ENCODE measurements at places on chromosomes 5 and 9.

- DNase-seq = no peak
Observed at GRCh38 chr9:121935739-121936138, 157.4 kb downstream of the TTLL11 start.

GRCh38 chr9:90958328-90958727 lies 156.7 kb downstream of the SYK start:
- no peak for DNase-seq

GRCh38 chr5:79824444-79824843 lies 134.8 kb downstream of the CMYA5 start:
- DNase-seq = no peak

GRCh38 chr9:129954868-129955550 lies 88.0 kb downstream of the FNBP1 start:
- peak; percentile 80 for DNase-seq

- DNase-seq = peak; percentile 75
Observed at GRCh38 chr9:77455312-77455927, 192.7 kb downstream of the GNA14 start.

DNA sequence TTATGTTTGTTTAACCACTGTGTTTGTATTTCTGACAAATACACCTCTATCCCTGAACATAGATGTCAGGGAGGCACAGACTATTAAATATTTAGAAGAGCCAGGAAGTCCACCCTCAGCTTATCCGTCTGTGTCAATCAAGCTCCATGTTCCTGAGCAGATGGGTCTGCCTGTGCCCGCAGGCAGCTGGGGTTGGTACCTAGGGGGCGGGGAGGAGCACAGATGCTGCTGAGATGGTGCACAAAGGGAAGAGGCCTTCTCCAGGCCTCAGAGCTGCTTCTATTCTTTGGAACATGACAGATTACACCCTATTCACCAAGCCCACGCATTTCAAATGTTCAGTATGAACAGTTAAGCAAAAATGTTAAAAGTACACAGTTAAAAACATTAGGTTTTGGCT lies 142.1 kb downstream of the EPB41L4A start:
- DNase-seq = no peak

- no peak for DNase-seq
Observed at GRCh38 chr5:23506329-23507236, 826 bp upstream of the PRDM9 start.

- DNase-seq = no peak
Observed at GRCh38 chr5:10593531-10594181, 29.8 kb downstream of the ANKRD33B start.

DNA sequence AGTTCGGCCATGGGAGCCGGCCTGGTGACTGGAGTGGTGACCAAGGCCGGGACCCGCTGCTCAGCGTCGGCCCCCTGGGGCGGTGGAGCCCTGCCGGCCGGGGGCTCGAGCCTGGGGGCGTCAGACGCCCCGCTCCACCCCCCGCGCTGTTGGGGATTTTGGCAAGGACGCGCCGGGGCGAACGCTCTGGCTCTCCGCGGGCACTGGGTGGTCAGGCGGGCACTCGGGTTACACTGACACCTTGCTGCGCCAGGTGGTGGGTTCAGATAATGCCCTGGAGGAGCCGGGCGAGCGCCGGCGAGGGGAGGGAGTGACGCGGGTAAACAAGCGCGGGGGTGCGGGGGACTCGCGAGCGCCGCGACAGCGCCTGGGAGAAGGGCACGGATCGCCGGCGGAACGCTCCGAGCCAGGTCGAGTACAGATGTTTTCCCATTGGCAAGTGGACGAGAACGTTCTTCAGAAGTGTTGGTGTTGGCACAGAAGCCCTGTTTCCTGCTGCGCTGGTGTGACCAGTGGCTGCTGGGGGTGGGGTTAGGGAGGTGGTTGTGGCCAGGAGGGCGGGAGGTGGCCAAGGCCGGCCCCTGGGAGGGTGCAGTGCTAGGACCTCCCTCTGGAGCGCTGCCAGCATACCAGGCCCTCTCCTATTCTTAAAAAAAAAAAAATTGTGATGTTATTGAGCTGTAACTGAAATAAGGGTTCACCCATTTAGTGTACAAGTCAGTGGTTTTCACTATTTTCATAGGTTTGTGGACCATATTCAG lies 773 bp downstream of the SQSTM1 start:
- peak; percentile 97 for DNase-seq

DNA sequence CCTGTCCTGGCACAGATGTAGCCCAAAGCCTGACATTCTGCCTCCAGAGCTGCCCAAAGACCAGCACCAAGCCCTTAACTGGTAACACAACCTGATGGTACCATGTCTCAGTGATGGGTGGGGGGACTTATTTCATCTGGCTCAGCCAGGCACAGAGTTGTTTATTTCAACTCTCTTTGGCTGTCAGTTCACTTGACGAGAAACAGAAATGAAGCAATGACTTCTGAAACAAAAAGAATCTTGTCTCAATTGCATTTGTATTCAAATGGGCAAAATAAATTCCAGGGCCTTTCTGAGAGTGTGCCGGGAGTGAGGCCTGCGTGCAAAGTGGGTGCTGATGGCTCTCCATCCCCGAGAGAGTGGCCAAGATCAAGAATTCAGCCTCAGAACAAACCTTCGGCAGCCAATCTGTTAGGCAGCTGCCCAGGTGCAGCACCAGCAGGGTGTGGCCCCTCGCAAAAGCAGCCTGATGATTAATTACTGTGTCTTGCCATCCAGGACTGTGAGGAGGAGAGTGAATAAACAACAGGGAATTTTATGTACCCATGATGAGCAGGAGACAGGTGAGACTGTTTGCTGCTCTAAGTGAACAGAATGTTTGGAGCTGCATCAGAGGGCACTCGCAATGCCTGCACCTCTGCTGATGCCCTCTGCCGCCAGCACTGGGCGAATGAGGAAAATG lies 238.0 kb downstream of the HSPA4 start:
- DNase-seq = no peak

DNA sequence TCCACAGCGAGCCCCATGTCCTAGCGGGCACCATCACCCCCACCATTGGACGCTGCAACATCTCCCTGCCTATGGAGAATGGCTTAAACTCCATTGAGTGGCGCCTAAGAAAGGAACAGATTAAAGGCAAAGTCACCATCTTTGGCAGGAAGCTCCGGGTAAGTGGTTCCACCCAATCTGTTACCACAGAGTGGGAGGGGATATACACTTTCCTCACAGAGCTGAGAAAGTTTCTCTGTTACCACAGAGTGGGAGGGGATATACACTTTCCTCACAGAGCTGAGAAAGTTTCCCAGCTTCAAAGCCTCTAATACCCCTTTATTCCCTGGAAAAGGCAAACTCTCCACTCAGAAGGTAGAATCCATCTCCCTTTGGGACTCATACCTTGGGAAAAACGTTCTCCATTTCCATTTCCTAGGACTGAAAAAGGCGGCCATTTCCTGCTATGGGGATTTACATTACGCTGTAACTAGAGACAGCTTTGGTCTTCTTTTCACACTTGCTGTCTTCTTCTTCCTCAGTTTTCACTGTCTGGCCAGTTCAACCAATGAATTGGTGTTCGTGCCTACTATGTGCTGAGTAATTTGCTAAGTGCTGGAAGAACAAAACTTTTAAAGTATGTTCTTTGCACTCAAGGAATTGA lies 63.4 kb upstream of the WWC1 start:
- no peak for DNase-seq

DNA sequence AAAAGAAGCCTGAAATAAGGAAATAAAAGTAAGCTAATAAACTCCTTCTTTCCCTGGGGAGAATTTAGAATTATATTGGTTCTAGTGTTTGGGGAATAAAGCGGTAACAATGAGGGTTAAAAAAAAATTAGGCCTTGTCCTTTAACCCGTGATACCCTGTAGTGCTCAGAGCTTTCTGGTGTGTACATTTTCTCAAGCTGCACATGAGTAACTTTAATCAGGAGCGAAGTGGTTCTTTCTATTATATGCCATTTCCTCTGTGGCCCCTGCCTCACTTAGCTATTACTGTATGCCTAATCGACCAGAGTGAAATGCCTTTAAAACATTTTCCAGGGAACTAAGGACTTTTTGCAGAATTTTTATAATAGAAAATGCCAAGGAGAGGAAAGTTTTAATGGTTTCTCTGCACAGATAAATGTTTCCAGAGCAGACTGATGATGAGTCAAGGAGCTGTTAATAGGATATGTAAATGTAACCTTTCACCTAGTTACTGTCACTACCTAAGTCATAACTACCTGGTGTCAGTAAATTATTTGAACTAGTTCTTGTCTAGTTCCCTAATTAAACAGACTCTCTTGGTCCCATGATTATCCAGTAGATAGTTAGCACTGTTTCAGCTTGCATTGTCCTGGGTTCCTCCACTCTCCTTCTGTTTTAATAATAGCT lies 7.6 kb downstream of the PAM start:
- no peak for DNase-seq

GRCh38 chr9:84655447-84655846 lies 14.1 kb upstream of the NTRK2 start:
- no peak for DNase-seq

DNA sequence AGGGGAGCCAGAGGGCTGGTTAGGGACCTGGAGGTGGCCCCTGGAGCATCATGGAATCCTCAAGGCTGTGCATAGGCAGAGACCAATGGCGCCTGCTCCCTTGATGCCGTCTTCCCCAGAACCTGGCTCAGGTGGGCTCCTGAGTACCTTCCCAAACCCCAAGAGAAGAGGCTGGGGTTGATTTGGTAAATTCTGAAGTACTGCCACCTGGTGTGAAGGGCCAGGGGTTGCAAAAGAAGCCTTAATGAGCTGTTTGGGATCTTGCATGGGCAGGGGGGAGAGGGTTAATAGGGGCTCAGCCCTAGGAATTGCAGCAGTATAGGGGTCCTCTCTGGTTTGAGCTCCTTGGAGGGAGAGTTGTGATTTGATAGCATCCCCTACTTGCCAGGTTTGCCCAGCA lies 52.1 kb downstream of the CYSTM1 start:
- peak; percentile 45 for DNase-seq

DNA sequence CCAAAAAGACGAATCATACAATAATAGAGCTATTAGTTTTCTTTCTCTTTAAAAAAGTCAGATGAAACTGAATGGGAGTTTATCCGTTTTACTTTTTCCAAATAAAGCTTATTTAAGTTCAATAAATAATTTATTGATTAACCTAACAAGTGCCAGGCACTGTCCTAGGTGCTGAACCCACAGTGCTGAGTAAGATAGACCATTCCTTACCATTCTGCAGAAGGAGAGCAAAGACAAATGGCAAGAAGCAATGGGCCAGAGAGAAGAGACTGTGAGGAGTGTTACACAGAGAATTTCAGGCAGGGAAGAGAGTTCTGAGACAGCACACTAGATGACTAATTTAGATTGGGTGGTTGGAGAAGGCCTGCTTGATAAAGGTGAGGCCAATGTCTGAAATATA lies 127.2 kb downstream of the AUH start:
- no peak for DNase-seq

Data from erythroblast (primary cell).